ENCODE measurements at places on chromosomes 6 and 20.

DNA sequence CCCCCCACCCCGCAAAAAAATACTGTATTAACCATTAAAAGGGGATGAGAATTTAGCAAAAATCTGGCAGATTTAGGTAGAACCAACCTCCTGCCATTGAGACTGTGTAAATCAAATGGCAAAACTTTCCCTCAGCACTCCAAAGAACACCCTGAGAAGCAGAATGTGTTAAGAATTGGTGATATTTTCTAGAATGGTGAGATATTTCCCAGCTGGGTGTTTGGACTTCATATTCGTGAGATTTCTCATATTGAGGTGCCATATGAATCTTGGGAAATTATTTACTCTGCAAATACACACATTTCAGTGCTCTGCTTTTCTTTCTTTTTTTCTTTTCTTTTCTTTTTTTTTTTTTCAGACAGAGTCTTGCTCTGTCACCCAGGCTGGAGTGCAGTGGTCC, 66.3 kb upstream of the FOXO3 start:
- no peak for DNase-seq

DNA sequence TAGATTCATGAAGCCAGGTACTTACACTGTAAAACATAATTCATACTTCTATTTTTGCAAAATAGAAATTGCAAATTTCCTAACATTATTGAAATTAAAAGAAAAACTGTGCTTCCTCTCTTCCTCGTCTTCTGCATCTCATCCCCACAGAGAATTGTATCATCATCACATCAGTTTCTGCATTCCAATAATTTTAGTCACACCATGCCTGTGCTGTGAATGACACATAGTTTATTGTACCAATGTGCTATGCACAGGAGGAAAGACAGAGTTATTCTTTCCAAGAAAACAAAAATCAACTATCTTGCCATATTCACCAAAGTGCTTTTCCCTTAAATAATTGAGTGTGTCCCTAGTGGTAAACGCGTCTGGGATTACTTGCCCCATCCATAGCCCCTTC, 38.1 kb upstream of the FAM135A start:
- DNase-seq, result no peak

- DNase-seq, result no peak
Measured at GRCh38 chr6:20302168-20302567, 89.9 kb upstream of the MBOAT1 start.

GRCh38 chr6:129695373-129696027, 14.5 kb downstream of the ARHGAP18 start:
- DNase-seq, result no peak

GRCh38 chr6:77456531-77457248, 6.6 kb downstream of the HTR1B start:
- DNase-seq, result no peak

DNA sequence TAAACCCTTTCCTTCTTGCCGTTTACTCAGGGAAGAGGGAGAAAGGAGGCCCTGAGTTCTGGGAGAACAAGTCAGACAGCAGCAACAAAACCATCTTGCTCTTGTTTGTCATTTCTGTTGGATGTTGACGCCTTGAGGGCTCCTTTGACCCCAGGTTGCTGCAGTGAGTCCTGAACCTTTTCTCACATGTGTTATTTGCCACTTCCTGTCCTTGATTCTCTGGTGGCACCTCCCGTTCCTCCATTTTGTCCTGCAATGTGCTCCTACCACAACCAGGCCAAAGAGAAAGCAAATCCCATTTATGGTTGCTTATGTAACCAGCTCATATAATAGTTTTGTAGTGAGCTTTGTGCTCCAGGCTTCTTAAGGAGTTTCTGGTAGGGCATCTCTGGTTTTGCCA, 66.6 kb upstream of the ADGRF4 start:
- no peak for DNase-seq

- no peak for DNase-seq
Measured at GRCh38 chr6:141261016-141261671, 871.6 kb upstream of the GJE1 start.

- DNase-seq, result no peak
Measured at GRCh38 chr6:137412562-137412961, 81.6 kb downstream of the OLIG3 start.

DNA sequence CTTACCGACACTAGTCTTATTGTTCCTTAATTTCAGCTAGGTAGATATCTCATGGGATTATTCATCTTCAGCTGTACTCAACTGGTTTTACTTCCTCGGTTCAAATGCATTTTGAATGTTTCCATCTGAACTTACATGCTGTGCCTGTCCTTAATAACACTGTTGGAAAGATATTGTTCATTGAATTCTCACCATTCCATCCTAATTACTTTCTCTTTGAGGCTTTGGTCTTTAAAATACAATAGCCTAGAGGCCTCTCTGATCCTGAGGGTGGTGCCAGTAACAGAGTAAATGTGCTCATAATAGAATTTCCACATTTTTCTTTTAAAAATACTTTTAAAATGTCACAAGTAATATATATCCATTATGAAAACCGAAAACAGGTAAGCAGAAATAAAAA, 54.0 kb downstream of the IL20RA start:
- DNase-seq, result no peak
